Stimulated activated CD8-positive, alpha-beta memory T cell treated with anti-CD3 and anti-CD28 coated beads, Interleukin-7, amount 100 ng/mL, for 4 hours (primary cell): ENCODE measurements at places on chromosomes 6 and 20.

DNA sequence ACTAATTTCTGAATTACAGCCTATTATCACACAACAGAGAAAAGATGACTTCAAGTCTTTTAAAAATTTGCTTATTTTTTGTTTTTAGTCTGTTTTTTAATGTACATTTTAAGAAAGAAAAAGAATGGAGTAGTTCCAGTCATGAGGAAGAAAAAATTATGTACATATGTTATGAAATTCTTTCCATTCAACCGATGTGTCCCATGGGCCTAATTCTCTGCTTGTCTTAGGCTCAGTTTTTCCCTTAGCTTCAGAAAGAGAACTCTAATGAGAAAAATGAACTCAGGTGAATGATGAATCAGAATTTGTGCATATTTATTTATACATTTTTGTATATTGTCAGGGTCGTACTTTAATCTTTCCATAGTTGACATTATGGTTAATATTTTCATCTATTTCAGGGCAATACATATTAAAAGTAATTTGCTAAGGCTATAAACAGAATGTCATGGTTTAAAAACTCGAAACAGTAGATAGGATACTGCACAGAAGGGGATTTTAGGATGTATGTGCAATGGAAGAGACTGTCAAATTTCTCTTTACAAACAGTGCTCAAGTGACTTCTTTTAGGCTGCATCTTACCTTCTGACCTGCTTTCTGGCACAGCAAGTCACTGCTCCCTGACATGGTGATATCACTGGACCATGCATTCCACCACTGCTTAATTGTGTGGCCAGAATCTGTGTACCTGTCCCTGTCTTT is 153.1 kb downstream of the EPHA7 start:
- DNase-seq, result no peak

DNA sequence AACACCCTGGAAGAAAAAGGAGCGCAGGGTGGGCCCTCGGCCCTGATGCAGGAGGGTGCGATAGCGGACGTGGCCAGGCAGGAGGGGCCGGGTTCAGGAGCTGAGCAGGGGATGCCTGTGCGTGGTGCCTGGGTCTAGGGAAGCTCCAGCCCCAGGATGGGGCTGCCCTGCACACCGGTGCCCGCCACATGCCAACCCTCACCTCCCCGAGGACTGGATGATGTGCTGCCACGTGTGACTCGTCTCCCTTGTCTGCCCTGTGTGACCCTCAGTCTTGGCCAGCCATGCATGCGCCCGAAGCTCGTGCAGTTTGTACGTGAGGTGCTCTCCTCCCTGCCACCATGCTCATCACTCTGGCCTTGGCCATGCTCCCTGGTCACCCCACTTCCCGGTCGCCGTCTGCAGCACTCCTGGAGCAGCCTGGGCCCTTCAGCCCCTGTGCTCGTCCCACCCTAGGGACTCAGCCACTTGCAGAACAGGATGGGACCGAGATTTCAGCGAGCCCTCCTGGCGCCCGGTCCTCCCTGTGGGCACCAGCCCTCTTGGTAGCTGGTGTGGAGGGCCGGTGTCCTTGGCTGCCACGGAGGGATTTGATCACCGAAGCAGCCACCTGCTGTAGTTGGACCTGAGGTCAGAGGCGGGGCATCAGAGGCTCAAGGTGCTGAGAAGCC is 4.3 kb upstream of the COL20A1 start:
- no peak for DNase-seq

GRCh38 chr6:102736941-102737368 is 1343.4 kb downstream of the GRIK2 start:
- no peak for DNase-seq

DNA sequence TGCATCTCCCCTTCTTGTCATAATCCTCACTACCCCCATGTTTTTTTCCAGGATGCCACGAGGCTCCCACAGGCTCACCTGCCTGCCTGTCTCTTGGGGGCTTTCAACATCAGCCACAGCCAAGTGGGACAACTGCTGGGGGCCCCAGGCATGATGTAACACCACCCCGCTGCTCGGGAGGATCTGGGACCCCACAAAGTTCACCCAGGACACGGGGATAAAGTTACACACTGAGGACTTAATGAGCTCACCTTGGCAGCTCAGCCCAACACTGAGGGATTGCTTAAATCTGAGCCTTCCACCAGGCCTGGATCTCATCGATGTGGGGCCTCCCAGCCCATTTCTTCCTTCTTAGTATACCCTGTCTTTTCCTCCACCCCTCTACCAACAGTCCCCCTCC is 56.4 kb upstream of the NNAT start:
- DNase-seq, result no peak

GRCh38 chr6:168675375-168675774 is 234.4 kb downstream of the SMOC2 start:
- DNase-seq, result no peak

- no peak for DNase-seq
Observed at GRCh38 chr6:165716886-165717285, 53.8 kb upstream of the PDE10A start.

- no peak for DNase-seq
Observed at GRCh38 chr6:106823732-106824351, 150.7 kb downstream of the CD24 start.

DNA sequence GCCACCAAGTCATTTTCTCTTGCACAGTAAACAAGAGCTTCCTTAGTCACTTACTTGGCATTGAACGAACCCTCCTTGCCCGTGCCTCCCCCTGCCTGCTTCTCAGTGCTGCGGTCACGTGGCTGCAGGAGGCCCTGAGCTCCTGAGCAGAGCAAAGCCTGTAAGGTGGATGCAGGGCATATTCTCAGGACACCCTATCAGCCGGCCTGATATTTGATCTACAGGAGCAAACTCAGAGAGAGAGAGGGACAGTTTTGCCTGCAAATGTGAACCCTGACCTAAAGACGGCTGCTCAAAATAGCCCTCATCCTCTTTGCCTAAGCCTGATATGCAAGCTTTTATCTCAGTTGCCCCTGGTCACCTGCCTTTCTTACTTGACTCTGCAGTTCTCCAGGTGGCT is 93.0 kb upstream of the POPDC3 start:
- DNase-seq, result no peak

GRCh38 chr6:146819596-146820320 is 221.0 kb downstream of the ADGB start:
- no peak for DNase-seq

DNA sequence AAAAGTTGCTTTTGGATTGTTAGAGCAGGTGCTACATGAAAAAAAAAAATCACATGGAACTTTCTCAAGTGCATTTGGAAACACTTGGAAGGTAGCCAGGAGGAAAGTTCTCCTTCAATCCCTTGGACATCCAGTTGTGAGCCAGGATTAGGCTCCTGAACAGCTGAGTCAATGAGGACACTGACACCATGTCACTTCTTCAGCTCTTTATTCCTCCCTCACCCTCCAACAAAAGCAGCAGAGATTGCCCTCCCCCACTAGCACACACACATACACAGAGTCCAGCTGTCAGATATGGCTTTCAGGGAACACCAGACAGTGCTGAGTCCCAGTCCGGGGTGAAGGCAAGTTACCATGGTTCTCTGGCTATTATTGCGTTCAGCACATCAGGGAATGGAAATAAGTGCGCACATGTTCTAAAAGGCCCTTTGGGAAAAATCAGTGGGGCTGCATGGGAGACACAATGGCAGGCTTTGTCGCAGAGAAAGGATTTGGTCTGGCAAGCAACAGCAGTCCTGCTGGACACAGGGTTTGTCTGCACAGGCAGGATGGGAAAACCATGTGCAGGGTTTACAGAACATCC is 124.7 kb upstream of the MARCKS start:
- no peak for DNase-seq

DNA sequence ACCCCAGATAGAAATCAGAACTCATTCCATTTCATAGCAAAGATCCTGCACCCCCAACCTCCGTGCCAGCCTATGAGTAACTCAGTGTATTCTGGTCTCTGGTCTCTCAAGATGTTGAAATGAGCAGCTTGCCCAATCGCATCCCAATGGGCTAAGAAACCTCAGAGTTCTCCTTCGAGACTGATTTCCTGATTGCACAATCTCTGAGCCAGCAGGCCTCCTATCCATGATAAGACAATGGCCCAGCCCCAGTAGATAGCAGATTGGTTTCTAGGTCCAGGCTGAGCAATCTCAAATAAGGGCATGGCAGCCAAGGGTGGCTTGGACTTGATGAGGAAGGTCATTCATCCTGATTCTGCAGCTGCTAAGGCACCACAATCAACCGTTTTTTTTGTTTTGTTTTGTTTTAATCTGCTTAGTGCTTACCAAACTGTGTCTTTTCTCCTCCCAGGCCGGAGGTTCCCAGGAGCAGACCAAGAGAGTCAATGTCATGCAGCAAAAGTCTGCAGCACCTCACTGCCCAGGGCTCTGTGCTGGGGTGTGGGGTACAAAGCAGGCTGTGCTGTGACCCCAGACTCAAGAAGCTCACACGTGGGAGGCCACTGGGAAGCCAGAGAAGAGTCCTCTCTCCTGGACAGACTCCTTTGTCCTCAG is 125.1 kb upstream of the NXT1 start:
- DNase-seq, result no peak

- no peak for DNase-seq
Observed at GRCh38 chr20:44931911-44932310, 22.1 kb downstream of the PABPC1L start.

DNA sequence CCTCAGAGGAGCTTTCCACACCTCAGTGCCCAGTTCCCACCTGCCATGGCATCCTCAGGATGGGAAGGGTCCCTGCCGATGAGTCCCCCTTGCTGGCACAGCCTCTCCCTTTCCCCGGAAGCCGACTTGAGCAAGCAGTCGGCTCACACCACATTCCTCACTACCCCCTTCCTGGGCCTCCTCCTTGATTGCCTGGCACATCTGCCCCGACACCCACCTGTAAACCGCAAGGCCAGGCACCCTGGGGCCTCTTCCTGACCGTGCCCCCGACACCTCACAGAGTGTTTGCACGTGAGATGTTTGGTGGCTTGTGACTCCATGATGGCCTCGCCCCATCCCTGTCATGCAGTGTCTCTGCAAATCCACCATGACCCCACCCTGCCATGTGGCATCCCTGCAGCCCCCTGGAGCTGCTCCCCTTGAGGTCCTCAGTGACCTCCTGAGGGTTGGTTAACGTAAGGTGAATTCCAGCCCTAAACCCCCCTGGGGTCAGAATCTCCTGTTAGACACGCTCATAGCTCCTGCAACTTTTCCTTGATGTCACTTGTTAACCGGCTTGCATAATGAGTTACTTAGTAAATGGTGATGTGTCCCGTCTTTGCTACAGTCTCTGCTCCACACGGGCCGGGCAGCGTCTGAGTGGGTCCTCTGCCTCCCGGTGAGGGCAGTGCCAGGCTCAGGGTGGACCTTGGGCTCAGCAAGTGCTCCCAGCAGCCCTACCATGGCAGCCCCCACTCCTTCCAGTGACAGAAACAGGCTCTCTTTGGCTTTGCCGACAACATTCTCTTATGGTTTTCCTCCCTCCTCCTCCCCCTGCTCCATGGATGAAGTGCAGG is 115.9 kb upstream of the FRMD1 start:
- no peak for DNase-seq

- DNase-seq, result no peak
Observed at GRCh38 chr6:41214559-41215238, 13.4 kb upstream of the TREML4 start.

DNA sequence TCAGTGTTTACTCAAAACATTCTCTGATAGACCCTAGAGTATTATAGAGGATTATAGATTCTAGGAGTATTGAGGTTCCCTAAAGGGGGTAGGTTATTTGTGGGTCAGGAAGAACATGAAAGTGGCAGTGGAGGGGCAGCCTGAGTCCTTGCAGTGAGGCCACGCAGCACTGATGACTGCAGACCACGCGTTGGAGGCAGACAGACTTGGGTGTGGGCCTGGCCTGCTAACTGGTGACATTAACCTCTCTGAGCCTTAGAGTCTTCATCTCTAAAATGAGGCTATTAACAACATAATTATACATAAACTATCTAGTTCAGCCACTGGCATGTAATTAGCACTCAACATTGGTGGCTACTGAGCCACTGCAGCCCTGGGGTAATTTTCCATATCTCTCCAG is 16.1 kb downstream of the MTCL3 start:
- DNase-seq, result no peak

DNA sequence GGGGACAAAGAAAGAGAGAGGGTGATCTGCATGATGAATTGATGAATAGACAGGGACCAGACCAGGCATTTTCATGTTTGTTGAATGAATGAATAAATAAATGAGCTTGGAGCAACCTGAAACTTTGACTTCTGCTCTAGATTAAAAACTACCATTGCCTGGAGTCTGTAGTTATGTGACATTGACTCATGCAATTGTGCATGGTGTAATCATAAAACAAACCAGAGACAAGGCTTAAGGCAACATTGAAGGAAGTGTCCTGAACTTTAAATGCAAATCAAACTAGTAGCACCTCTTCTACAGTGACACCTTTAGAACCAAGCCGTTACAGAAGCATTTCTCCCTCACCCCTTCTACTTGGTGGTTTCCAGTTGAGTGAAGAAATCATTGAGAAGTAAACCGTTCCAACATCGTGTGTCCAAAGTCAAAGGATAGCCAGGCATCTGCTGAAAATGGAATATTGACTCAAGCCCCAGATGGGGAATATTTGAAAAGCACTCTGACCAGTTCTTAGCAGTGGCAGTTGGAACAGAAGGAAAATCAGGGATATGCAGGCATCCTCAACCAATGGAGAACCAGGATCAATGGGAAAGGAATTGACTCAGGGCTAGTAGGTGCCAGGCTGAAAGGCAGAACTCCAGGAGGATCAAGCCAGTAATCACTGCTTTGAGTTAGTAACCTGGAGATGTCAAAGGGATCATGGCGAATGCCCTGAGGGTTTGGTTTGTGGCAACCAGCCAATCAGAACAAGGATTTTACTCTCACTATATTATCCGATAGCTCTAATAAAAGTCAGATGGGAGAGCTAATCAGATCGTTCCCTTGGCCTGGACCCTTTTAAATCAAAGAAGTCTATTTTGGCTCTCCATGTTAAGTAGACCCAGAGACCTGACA is 171.2 kb upstream of the TSHZ2 start:
- no peak for DNase-seq

GRCh38 chr6:88631830-88632229 is 331.6 kb downstream of the RNGTT start:
- no peak for DNase-seq

GRCh38 chr20:60585651-60586050 is 627.4 kb downstream of the CDH26 start:
- no peak for DNase-seq

DNA sequence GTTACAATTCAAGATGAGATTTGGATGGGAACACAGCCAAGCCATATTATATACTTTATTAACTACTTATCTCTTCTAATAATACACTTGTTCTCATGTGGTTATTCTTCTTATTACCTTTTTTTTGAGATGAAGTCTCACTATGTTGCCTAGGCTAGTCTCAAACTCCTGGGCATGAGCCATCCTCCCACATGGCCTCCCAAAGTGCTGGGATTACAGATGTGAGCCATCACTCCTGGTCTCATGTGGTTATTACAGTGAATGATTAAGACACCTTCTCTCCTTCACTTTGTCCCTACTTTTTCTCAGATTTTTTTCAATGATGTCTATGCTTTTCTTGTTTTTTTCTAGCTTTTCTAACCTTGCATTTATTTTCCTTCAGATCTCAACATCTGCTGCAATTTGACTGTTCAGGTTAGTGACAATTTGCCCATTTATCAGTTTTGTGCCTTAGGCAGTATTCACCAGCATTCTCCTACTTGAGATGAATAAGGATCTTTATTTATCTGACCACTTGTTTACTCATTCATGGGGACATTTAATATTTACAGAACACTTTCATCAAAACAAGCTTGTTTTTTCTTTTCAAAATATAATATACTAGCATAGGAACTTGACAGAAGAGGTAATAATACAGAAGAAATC is 105.7 kb downstream of the SLC16A10 start:
- no peak for DNase-seq

- DNase-seq, result no peak
Observed at GRCh38 chr20:45781391-45781931, 10.2 kb downstream of the WFDC3 start.
